Activated CD8-positive, alpha-beta T cell treated with anti-CD3 and anti-CD28 coated beads for 36 hours (primary cell): ENCODE measurements at places on chromosomes 7 and 10.

- peak; percentile 68 for DNase-seq
Observed at GRCh38 chr10:97399843-97400545, 1.1 kb downstream of the RRP12 start.

DNA sequence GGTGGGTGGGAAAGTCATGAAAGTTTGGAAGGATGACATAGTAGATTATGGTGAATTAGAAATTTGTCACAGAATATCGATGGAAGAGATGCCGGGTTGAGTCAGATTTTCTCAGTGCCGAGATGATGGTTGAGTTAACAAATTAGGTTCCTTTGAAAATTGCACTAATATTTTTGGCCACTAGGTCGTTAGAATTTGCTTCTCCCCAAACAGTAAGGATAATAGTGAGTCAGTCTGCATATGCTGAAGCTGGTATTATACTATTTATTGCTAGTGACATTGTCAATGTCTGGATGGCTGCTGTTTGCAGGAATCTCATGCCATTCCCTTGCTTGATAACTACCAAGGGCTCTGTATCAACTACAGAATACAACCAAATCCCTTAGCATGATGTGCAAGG, 37.7 kb upstream of the MINDY3 start:
- DNase-seq, result no peak

DNA sequence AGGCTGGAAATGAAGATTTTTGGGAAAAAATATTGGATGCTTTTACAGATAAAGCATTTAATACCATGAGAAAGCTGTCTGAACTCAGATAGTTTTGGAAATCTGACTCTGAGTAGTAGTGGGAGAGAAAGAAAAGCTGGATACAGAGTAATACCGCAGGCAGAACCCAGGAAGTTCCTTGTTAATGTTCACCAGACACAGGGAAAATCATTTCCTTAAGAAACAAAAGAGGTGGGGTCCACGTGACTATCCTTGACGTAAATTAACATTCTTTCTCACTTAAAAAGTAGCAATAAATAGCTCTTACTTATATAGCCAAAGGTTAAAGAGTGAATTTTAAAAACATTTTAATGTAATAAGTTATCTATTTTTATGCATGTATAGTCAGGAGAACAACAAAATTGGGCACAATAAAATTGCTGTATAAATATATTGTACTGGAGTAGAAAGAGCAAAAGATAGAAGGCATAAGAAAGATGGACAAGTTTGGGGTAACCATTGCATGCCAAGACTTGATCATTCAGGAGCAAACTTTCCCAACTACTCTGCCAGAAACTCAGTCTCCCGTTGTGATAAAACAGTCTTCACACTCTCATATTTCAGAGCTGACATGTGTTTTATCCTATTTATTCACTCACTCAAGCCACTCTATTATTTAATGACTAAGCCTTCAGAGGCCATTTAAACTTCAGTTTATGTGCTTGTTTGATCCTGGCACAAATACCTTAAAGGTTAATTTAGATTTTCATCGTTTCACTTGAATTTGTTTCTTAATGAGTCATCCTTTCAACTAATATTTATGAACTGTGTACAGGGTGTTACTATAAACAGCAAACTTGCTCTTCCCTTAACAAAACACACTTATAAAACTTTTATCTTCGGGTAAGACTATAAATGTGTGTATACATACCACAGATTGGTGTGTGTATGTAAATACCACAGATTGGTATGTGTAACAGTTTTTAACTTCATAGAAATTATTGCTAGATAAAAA, 143.1 kb downstream of the GNAI1 start:
- DNase-seq, result no peak

DNA sequence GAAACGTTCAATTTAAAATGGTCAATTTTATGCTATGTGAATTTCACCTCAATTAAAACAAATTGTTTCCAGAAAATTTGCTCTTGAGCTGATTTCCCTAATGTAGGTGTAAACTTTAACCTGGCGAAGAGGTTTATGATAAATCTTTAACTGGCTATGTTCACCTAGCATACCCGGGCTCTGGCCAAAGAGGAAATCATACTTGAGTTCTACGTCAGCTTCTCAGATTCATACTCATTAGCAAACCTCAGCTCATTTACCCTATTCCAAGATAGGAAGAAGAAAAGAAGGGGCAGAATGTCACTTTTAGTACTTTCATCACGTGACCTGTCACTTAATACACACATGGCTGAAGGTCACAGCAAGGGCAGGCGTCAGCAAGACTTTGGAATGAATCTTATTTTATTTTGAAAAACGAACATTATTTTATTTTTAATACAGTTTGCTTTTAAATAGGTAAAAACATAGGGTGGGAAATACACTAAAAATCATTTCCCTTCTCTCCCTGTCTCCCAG, 97.0 kb downstream of the ABLIM1 start:
- no peak for DNase-seq

GRCh38 chr7:140082770-140083169, 20.0 kb upstream of the PARP12 start:
- DNase-seq, result no peak
